Bronchial epithelial cell (primary cell): ENCODE measurements at places on chromosomes 2 and 18. TPM values are rescaled to one million over a fixed set of nuclear protein-coding genes. Genes with fewer than 3 reads are reported as not detected.
A peak's percentile ranks its signal among the peaks of the same experiment; 100 is the strongest.

GRCh38 chr2:223829128-223829527 lies 8.3 kb downstream of the AP1S3 start:
- DNase-seq, result no peak

- peak; percentile 42 for DNase-seq
Observed at GRCh38 chr2:55894720-55895119, 28.9 kb downstream of the EFEMP1 start.

DNA sequence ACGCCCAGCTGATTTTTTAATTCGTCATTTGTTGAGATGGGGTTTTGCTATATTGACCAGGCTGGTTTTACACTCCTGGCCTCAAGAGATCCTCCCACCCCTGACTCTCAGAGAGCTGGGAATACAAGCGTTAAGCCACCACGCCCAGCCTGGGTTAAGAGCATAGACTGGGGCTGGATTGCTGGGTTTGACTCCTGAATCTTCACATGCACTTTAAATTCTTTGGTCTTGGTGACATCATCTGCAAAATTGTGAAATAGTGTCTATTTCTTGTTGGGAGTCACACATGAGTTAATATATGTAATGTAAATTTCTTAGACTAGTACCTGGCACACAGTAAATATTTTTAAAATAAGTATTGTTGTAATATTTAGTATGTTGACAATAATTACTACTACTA lies 257.4 kb downstream of the DOK6 start:
- no peak for DNase-seq

GRCh38 chr2:85255813-85256594 lies 71.8 kb downstream of the TGOLN2 start:
- peak; percentile 71 for DNase-seq

GRCh38 chr2:67993329-67993728 lies 69.5 kb downstream of the C1D start:
- no peak for DNase-seq

GRCh38 chr2:62800618-62801017 lies 95.1 kb downstream of the EHBP1 start:
- DNase-seq, result no peak

DNA sequence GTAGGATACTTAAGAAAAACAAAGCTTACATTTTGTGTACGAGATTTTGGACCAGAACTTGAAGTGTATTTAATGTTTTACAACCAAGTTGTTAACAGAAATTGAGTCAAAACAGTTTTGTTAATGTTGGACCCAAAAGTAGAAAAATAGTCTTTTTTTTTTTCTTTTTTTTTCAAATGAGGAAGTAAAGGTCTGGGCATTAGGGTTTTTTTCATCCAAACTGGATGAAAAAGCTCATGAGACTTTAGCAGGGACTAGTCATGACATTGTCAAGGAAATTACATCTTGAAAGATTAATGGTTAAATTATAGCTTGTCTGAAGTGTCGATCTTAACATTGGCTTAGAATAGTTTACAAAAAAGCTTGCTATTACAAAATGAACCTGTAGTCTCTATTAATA lies 32.3 kb downstream of the CCNT2 start:
- no peak for DNase-seq

DNA sequence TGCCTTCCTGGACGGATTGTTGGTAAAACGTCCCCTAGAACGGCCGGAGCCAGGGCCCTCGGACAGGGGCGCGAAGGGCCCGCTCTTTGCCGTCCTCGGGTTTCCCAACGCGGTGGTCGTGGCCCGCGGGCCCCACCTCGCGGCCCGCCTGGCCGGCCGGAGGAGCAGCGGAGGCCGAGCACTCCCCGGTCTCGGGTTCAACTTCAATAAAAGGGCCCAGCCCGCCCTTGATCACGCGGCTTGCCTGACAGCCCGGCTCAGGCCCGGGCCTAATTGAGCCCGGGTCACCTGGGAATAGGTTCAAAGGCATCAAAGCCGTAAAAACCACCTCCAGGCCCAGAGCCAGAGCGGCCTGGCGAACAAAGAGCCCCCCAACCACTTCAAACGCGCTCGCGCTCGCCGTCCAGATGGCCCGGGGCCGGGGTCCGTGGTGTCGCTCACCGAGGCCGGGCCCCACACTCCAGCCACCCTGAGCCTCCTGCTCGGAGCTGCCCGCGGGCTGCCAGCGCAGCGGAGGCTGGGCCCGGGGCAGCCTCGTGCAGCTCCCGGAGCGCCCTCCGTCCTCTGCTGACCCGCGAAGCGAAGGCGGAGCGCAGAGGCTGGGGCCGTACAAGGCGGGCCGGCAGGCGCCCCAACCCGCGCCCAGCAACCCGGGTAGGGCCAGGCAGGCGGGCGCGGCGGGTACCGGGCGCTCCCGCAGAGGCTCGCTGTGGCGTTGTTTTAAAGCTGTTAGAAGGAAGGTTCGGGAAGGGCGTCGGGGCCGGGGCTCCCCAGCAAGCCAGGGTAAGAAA lies 1.1 kb upstream of the TWIST2 start:
- DNase-seq, result peak; percentile 3

DNA sequence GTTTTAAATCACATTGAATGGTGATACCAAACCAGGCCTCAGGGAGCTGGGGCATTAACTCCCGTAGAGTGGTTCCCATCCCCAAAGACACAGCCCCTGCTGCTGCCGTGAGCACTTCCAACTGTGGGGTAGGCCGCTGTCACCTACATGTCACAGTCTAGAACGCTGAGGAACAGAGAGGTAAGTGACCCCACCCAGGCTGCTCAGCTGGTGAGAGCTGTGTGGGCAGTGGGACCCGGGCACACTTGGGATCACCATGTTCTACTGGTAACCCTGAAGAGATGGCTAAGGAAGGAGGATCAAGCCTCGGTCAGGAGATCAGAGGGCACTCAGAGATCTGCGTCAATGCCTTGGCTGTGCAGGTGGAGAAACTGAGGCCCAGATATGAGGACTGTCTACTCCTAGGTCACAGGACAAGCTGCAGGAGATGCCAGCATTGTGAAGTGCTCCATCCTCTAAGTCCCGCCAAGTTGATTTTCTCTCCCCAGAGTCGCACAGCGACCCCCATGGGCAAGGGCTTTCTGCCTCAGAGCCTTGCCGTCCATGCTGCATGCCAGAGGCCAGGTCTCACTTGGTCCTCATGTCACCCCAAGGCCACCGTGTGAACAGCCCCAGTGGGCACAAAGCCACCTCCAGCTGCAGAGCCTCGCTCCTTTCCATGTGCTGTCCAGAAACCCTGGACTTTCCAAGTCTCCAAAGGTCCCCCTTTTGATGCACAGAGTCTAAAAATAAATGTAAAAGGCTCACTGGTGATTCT lies 144.2 kb upstream of the OTOS start:
- no peak for DNase-seq

DNA sequence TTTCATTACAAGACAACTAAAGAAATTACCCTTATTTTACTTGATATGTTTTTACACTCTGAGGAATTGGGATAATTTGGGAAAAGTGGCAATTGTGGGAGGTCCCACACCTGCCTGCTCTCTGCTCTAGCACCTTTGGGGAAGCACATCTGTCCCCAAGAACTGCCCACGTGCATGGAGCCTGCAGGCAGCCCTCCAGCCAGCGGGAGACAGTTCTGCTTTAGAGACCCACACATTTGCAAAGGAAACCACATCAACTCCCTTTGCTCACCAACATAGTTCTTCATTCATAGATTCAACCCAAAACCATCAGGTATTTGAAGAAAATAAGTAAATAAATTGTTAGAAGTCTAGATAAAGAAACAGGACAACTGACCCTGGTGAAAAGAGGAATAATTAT lies 239.9 kb upstream of the ID2 start:
- no peak for DNase-seq

GRCh38 chr2:217338306-217338916 lies 478.5 kb upstream of the TNP1 start:
- DNase-seq, result peak; percentile 44

DNA sequence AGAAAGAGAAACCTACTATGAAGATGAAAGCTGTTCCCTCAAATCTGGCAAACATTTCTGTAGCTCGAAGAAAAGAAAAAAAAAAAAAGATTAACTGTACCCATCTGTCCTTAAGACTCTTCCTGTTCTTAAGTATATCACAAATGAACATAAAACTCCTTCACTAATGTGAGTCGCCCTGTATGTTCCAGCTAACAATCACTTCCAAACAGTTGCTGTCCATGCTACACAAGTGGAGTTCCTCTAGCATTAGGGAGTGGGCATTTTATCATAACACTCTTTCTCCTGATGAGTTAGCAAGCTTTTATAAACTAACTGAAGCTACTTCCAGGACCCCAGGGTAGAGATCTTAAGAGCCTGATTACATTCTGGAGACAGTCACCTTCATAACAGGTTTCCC lies 5.8 kb downstream of the CUL3 start:
- peak; percentile 41 for DNase-seq

- DNase-seq, result no peak
Observed at GRCh38 chr18:80050797-80051196, 16.6 kb downstream of the RBFA start.

DNA sequence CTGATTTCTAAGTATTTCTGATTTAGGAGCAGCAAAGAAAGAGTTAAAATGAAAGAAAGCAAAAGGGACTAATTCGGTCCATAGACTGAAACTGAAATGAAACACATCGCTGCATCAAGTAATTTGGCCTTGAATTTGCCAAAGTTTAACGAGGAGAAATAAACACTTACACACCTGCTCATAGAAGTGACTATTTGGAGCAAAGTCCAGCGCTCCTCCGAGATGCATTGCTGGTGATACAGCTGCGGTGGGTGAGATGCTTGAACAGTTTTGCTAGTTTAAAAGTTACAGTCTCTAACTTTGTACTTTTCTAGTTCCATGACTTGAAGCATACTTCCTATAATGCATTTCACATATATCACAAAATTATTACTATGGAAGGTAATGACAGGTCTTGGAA lies 18.3 kb downstream of the GALR1 start:
- no peak for DNase-seq

REG1A gene
- total RNA-seq, result not detected in 2 replicates

LHCGR gene
- total RNA-seq, result not detected in 2 replicates

LINC00305 gene
- total RNA-seq, result not detected in 2 replicates
